ENCODE measurements at places on chromosomes 6 and 20.

DNA sequence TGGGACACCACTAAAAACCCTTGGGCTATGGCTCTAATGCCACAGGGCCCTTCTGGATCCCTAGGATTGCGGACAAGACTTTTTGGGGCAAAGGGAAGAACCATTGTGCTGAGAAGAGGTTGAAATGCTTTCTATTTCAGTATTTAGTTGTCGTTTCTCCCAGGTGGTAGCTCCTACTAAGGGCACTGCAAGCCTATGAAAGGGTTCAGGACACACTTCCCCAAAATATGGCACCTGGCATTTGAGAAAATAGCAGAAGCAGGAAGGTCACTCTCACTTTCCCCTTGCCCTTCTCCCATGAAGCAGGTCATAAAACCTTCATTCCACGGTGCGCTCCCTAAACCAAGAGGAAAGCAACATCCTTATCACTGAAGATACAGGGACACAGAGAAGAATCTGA is 125.4 kb upstream of the GPR6 start:
- no peak for DNase-seq

DNA sequence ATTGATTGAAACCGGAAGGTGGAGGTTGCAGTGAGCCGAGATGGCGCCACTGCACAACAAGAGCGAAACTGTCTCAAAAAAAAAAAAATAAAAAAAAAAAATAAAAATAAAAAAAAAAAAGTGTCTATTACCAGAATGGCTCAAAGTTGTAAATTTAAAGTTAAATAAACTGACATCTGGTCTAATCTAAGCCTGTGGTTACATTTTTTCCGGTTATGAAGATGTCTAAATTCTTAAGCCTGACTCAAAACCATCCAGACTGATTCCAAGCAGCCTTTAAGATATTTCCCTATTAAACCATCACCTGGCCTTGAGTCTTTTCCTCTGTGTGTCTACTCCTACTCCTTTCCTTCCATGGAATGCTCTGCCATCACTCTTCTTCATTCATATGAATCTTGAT is 371.7 kb upstream of the RUNX2 start:
- DNase-seq, result no peak

GRCh38 chr6:4840169-4840568 is 64.0 kb downstream of the CDYL start:
- no peak for DNase-seq

DNA sequence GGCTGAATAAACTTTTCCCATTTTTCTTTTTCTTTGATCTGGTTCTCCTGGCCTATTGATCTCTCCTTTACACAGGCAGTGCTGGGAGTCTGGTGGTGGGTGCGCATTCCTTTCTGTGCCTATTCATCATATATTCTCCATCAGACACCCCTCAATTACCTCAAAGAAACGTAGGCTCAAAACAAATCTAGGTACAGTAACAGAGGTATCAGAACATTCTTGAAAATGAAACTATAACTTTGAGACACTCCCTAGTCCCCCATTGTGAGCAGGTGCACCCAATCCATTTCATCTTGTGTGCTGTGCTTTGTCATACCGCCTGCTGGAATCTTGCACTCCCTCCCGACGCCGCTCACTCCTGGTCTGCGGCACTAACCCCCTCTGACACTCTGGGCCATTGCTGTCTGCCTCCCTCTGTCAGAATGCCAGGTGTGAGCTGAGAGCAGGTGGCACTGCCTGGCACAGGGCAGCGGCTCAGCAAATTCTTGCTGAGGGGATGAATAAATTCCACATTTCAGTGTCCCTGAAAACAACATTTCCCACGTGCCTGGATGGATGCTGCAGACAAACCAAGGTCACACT is 303.4 kb upstream of the EXOC2 start:
- DNase-seq, result no peak

DNA sequence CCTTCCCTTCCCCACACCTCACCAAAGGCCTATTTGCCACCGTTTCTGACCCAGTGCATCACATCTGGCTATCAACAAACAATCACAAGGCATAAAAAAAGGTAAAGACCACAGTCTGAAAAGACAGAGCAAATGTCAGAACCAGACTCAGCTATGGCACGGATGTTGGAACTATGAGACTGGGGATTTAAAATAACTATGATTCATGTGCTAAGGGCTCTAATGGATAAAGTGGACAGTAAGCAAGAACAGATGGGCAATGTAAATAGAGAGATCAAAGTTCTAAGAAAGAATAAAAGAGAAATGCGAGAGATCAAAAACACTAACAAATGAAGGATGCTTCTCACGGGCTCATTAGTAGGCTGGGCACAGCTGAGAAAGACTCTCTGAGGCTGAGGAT is 99.5 kb downstream of the LAMP5 start:
- DNase-seq, result no peak

DNA sequence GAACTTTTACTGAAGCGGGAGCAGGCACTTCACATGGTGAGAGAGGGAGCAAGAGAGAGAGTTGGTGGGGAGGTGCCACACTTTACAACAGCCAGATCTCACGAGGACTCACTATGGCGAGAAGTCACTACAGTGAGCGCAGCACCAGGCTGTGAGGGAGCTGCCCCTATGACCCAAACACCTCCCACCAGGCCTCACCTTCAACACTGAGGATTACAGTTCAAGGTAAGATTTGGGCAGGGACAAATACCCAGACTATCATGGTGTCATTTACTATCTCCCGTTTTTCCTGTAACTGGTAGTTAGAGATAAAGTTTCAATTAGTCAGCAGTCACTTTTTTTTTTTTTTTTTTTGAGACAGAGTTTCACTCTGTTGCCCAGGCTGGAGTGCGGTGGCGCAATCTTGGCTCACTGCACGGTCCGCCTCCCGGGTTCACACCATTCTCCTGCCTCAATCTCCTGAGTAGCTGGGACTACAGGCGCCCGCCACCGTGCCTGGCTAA is 7.8 kb downstream of the RBCK1 start:
- DNase-seq, result no peak

DNA sequence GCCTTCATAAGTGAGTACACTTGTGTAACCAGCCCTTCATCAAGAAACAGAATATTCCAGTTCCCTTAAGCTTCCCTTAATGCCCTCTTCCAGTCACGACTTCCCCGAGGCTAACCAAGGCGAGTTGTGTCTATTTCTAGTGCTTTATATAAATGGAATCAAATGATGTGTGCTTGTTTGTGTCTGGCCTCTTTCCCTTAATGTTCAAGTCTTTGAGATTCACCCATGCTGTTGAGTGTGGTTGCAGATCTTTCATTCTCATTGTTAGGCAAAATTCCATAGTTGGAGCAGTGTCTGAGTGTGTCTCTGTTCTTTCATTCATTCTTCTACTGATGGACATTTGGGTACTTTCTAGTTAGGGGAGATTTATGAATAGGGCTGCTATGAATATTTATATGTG is 135.0 kb downstream of the CEBPB start:
- no peak for DNase-seq
